Stimulated activated CD8-positive, alpha-beta memory T cell treated with anti-CD3 and anti-CD28 coated beads, Interleukin-15, amount 100 ng/mL, for 4 hours (primary cell): ENCODE measurements at places on chromosomes 6 and 20.

DNA sequence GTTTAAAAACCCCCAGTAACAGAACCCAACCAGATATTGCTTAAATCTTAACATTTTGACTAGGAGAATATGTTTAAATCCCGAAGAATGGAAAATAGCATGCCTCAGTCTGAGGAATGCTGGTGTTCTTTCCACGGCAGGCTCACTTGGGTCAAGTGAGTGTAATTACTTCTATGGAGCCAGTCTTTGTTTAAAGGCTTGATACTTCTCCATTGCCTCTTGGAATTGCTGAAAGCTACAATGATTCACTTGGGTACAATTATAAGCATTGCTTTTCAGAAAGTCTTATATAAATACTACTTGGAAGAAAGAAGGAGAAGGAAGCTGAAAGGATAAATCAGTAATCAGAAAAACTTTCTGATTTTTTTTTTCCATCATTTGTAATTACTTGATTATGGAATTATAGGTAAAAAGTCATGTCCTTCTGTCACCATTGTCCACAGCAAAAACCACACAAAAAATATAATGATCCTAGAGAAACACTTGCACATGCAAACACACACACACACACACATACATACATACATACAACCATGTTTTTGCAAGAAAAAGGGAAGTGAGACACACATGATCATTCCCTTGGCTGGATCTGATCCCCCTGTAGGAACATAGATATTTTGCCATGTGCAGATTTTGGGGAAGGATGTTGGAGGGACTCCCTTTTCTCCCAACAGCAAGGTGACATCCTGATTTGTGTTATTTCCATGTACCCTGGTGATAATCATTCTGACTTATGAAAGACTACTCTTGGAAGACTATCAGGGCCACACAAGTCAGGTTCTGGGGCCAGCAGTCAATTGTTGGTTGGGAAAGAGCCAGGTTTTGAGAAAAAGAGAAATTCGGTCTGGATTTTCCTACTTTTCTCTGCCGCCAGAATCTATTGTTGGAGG, 396.0 kb upstream of the BTBD3 start:
- DNase-seq: no peak

DNA sequence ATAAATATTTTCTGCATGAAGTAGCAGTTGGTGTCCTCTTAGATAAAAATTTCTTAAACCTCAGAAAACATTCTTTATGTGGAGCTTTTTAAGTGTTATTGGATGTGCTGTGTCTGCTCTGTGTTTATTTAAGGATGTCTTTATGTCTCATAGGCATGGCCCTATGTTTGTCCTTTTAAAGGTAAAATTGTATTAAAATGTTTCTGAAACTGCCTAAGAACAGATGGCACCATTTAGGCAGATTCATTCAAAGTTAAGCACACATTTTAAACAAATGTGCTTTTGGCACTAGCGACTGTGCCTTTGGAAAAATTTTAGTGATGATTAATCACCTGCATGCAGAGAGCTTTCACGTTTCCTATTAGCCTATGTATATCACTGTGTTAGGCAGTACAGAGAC, 125.2 kb downstream of the KIF6 start:
- no peak for DNase-seq

DNA sequence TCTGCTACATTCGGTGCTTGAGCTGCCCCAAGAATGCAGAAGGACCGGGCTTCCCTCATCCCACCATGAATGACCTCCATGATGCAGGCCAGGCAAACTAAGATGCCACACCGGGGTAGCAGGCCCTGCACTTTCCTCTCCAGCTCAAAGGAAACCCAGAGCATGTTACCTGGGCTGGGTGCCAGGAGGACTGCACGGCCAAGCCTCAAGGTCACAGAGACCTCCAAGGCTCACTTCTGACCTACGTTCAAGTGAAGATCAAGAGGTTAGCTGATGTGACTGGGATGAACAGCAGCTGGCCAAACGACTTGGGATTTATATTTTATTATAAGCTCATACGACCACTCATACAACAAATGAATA, 501.8 kb downstream of the CD83 start:
- DNase-seq: no peak

DNA sequence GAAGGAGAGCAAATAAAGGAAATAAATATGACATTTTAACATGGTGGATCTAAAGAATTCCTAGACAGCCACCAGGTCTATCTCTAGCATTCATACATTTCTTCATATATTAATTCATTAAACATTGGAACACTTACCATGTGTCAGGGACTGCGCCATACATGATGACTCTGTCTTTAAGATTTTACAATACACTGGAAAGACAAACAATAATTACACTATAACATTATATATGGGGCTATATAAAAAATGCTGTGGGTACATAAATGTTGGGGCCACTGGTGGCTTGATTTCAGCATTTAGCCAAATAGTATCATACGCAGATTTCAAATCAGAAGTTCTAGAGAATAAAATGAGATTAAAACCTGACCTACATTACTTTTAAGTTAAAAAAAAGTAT, 33.3 kb upstream of the PKIB start:
- DNase-seq: no peak

DNA sequence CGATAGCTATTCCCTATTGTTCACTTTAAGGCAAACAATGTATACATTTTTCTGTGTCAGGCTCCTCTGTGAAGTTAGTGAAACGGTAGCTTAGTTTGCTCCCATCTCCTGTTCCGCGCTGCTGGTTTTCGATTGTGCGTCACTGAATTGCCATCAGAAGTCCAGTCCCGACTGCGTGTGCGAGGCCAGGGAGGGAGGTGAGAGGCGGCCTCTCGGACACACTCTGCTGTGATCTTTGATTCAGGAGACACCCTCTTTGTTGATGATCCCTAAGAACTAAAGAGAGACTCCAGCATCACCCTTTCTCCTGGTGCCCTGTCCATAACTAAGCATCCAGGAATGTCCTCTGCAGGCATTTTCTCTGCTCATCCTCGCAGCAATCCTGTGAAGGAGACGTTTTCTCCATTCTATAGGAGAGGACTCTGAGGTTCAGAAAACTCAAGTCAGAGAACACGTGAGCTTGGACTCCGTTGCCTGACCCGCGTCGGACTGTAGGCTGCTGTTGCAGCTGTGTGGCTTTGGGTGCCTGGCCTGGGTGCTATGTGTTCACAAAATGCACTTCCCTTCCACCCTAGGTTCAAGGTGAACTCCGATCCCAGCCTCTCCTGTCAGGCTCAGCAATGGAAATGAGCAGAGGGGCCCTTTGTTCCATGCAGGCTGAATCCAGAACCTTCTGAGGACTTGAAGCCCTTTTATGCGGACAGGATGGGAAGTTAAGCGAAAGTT, 24.1 kb upstream of the UNC93A start:
- DNase-seq: no peak

GRCh38 chr20:2469991-2470422, 582 bp downstream of the SNRPB start:
- DNase-seq: peak; percentile 30

- no peak for DNase-seq
Observed at GRCh38 chr6:133948472-133948871, 4.6 kb upstream of the TBPL1 start.

GRCh38 chr20:48416002-48416401, 411.8 kb downstream of the PREX1 start:
- no peak for DNase-seq

- no peak for DNase-seq
Observed at GRCh38 chr20:4664691-4665360, 56.9 kb upstream of the PRND start.

GRCh38 chr6:16274483-16274882, 36.1 kb downstream of the GMPR start:
- DNase-seq: no peak

DNA sequence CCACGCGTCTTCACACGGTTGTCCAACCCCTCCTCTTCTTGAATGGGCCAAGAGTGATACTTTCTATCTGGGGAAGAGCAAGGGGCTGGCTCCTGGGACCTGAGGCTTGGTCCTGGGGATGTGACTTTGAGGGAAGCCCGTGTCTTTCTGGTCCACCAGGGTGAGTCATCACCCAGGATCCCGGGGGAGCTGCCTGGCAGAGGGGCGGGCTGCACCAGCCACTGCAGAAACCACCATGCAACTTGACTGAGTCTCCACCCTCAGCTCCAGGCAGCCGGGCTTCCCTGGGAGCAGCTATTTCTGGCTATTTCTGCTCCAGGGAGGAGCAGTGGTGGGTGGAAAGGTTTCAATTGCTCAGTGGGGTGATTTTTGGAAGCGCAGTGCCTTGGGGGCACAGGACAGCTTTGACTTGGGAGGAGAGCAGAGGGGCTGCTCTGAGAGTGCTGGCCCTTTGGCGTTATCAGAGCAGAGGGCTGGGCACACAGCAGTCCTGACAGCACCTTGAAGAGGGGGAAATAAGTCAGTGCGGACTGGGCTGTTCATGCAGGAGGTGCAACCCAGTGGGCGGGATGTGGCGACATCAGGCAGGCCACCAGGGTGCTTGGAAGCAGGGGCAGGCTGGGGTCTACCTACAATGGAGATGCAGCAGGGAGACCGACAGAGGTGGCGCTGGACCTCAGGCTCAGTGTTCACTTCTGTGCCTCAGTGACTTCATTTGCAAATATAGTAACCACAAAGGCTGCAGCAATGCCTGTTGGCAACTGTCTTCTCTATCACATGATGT, 45.1 kb upstream of the FAM83D start:
- DNase-seq: no peak

DNA sequence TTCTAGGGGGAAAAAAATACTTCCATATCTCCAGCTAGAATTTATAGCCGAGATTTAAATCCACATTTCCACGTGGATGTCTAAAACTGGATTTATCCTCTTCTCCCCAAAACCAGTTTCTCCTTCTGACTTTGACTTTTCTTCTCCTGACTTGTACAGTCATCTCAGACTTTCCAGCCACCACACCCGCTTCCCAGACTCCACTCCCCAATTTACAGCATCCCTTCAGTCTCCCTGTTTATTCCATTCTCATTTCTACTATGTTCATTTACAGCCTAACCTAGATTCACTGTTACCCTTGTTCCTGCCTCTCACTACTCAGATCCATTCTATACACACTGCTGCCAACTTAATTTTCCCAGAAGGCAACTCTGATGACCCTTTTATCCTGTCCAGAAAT, 224.8 kb downstream of the KHDC1L start:
- no peak for DNase-seq

DNA sequence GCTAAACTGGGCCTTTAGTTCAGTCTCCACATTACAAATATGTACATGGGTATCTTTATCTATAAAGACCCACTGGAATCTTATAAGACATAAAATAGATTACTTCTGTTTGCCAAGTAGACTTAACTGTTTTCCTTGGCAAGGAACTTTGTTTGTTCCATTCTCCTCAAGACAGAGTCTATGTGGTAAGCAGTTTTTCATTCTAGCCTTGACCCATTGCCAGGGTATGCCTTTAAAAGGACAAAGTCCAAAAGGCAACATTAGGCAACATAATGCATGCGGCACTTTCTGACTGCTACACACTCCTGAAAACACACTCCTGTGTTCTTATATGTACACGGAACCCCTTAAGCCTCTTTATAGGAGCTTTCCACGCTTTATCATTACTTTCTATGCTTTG, 20.4 kb downstream of the VNN1 start:
- no peak for DNase-seq

DNA sequence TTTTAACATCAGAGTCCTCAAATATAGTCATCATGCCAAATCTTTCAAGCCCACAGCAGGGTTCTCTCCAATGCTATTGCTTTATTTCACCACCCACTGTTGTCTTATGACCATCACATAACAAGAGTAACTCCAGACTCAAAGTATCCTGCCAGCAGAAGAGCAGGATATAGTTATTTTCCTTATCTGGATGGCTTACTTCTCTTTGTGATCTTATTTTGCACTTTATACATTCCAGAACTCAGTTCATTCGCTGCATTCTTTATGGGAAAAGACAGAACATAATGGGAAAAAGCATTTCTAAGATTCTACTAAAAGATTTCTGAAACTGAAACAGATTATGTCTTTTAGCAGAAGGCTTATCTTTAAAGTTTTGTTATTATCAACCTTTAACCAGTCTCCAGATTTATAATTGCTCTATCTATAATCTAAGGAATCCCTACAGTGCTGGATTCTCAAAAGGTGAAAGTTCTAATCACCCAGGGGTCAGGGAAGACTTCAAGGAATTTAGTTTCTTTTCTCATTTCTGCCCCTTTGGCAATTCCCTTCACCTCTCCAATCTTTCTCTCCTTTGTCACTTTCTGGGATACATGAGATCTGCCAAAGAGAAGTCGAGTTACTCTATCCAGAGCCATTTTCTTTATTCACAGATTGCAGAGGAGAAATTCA, 190.4 kb downstream of the TPBG start:
- DNase-seq: no peak

GRCh38 chr6:124655866-124656265, 306.4 kb upstream of the RNF217 start:
- no peak for DNase-seq

DNA sequence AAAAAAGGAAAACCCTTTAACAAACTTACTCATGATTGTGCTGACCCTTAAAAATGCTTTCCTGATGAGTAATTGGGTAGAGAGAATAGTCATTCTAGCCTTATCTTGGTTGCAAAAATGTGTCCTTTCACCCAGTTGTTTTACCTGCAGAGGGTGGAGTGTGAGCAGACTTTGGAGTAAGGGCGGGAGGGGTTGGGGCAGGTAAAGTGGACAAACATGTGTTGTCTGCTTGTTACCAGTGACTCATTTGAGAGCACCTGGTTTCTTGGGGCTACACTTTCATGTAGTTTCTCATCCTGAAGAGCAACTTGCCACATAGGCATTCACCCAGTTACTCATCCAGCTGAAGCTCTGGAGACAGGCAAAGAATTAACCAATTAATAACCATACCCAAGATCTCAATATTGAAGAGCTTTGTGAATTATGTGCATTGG, 121.1 kb downstream of the TNFRSF21 start:
- DNase-seq: no peak

GRCh38 chr6:110949679-110950285, 8.7 kb upstream of the GTF3C6 start:
- DNase-seq: no peak

- no peak for DNase-seq
Observed at GRCh38 chr6:139853302-139853992, 479.0 kb upstream of the CITED2 start.

DNA sequence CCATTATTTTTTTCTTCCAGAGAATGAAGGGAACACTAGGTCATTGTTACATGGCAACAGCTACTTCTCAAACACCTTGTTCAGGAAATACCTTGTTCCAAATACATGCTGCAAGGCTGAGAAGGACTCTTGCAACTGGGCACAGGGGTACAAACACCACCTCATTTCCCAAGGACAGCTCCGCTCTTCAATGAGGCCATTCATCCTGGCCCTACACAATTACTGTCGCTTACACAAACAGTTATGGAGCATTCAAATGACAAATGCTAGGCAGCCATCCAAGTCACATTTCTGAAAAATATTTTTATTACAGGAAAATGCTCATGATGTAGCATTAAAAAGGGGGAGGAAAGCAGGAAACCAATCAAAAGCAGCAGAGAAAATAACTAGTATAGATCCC, 611.9 kb downstream of the DHX35 start:
- no peak for DNase-seq

GRCh38 chr6:97064578-97064977, 140.1 kb downstream of the KLHL32 start:
- no peak for DNase-seq
